Naive thymus-derived CD8-positive, alpha-beta T cell (primary cell): ENCODE measurements at places on chromosomes 2 and 18. TPM values are rescaled to one million over a fixed set of nuclear protein-coding genes. Genes with fewer than 3 reads are reported as not detected.

Gene LAMA1
- not detected for polyA plus RNA-seq

Gene TMEM87B
- polyA plus RNA-seq = 7.0 TPM

DNA sequence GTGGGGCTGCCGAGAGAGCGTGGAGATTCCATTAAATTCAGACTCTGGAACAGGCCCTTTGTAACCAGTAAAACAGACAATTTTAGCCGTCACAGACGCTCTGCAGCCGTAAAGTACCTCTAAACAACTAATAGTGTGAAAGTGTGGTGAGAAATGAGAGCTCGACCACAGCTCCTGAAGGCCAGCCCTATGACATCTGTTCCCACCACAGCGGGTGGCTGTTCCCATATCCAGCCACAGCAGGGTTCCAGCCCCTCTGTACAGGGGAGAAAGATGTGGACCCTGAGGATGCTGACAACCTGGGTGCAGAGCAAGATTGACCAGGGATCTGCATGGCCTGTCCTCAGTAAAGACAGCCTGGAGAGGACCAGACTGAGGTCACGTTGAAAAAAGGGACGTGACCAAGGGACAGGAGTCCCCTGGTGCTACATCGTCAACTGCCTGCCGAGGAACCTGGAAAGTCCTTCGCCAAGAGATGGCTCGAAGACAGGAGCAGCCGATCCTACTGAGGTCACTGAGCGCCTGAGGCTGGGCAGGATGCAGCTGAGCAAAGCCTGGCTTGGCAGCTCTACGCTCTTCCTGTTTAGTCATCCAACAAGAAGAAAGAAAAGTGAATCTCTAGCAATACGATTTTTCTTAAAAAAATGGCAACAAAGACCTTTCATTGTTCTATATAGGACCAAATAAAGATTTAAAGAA is 831.7 kb downstream of the RNF144A start:
- H3K27me3 ChIP-seq = no peaks in the 10 kb centered on the region
- peak overlapping the region; percentile 74 for H3K27ac ChIP-seq
- DNase-seq = no peak
- H3K4me3 ChIP-seq = peak overlapping the region; percentile 3

Gene BOLL
- not detected for polyA plus RNA-seq

Gene RGPD4
- polyA plus RNA-seq = not detected

Gene ADAM23
- 0.10 TPM for polyA plus RNA-seq

DNA sequence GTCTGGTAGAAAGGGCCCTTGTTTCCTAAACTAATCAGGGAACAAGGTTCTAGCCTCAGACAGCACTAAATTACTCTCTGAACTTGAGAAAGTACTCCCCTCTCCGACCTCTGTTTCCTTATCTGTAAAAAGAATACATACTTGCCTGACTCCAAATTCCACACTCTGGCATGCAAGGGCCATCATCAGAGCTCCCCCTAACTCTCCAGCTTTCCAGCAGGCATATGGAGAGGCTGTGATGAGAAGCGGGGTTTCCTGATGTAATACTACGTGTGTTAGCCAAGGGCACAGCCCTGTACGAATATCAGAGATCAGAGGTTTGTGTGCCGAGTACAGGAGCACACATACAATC is 1.8 kb upstream of the EVA1A start:
- DNase-seq = no peak
- H3K4me3 ChIP-seq = no peak overlapping the region
- H3K27me3 ChIP-seq = peaks cover 47% of the 10 kb centered on the region
- H3K36me3 ChIP-seq = no peaks in the 10 kb centered on the region

DNA sequence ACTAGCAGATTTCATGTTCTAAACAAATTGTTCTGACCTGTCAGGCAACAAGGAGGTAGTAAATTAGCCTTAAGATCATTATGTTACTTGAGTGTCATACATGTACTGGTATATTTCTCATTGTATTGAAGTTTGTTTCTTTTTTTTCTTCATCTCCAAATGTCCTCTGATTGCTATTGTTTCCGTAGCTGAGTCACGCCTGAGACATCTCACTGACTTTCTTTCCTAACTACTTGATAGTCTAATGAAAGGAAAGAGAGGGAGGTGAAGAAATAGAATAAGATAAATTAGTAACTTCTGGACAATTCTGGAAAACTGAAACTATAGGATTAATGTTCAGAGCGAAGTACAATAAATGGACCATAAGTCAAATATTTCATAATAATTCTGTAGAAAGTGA is 1049.9 kb downstream of the TSN start:
- H3K27me3 ChIP-seq = no peaks in the 10 kb centered on the region
- no peak overlapping the region for H3K27ac ChIP-seq
- no peak overlapping the region for H3K4me3 ChIP-seq
- H3K4me1 ChIP-seq = no peaks in the 10 kb centered on the region
- DNase-seq = no peak

DNA sequence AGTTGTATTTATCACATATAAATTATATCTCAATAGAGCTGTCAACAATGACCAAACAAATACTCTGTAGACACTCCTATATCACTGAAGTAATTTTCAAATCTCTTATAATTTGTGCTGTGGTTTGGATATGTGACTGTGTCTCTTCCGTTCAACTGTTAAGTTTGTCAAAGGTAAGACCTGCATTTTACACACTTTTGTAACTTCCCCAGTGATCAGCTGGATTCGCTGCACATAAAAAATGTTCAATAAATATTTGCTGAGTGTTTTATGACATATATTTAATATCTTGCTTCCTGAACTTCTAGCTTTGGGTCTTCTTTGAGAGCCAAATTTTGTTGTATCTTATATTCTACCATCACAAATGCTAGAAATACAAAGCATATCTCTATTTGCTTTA is 57.3 kb upstream of the ROCK1 start:
- no peak overlapping the region for H3K4me3 ChIP-seq
- DNase-seq = no peak
- no peaks in the 10 kb centered on the region for H3K36me3 ChIP-seq

DNA sequence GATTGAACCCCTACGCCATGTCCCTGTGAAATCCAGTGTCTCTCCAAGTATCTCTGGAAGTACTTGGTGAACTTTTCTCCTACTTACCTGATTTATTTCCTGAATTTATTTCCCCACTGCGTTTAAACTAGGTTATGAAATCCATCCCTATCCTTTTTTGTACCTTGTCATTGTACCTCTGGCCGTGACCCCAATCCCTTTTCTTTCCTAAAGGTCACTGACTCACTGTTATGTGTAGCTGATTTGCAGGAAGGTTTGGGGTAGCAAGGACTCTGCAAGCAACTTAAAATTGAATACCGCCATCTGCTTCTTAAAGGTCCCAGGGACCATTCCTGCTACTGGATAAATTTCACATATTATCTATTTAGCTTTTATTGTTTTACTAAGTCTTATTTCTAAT is 4.6 kb upstream of the ENOSF1 start:
- DNase-seq = no peak
- no peaks in the 10 kb centered on the region for H3K36me3 ChIP-seq
- H3K4me3 ChIP-seq = no peak overlapping the region
- peak overlapping the region; percentile 8 for H3K27ac ChIP-seq
- no peaks in the 10 kb centered on the region for H3K27me3 ChIP-seq

DNA sequence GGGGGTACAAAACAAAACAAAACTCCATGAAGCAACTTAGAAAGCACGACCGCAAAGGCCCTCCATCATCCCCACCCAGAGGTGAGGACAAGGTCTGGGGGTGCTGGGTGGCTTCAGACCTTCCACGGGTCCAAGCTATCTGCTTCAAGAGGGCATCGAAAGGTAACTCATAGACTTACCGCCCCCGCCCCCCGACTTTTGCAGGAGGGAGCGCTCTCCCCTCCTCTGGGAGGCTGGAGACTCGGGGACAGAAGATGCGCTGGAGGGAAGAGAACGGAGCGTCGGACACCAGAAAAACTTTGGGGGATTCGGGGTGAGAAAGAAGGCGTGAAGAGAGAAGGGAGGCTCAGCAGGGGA is 300 bp upstream of the STON1 start:
- H3K36me3 ChIP-seq = peaks cover 16% of the 10 kb centered on the region
- no peaks in the 10 kb centered on the region for H3K27me3 ChIP-seq
- peaks cover 15% of the 10 kb centered on the region for H3K4me1 ChIP-seq

GRCh38 chr2:28093308-28093707 is 202.8 kb downstream of the BABAM2 start:
- DNase-seq = no peak
- no peaks in the 10 kb centered on the region for H3K27me3 ChIP-seq
- no peak overlapping the region for H3K4me3 ChIP-seq
- H3K27ac ChIP-seq = no peak overlapping the region
- no peaks in the 10 kb centered on the region for H3K4me1 ChIP-seq
- H3K36me3 ChIP-seq = no peaks in the 10 kb centered on the region

DNA sequence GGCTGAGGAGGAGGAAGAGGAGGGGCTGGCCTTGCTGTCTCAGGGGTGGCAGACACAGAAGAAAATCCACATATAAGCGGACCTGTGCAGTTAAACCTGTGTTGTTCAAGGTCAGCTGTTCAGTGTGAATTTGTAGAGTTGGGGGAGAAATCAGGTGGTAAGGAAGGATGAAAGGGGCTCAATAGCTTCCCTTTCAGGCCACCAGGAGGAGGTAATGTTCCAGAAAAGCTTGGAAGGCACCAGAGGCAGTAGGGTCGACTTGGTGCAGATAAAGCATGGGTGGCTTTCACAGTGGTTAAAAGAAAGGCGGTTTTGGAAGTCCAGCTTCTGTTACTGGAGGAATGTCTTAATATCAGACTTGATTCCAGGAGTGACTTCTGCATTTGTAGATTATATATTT is 167.4 kb downstream of the THSD7B start:
- no peaks in the 10 kb centered on the region for H3K36me3 ChIP-seq
- H3K27ac ChIP-seq = no peak overlapping the region
- peaks cover under 1% of the 10 kb centered on the region for H3K27me3 ChIP-seq

DNA sequence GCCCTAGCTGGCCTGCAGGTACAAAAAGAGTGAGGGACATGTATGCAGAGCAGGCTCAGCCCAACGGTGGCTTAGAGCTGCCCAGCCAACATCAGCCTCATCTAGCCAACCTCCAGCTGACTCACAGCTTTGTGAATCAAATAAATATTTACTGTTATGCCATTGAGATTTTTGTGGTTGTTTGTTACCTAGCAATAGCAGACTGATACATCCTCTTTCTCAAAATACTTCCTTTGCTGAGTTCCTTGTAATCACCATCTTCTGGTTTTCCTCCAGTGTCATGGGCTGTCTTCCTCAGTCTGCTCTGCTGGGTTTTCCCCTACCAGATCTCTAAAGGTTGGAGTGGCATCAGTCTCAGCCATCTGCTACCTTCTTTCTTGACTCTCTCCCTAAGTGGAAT is 126.6 kb upstream of the SLC1A4 start:
- H3K36me3 ChIP-seq = no peaks in the 10 kb centered on the region
- DNase-seq = no peak
- H3K4me1 ChIP-seq = no peaks in the 10 kb centered on the region
- peaks cover 9% of the 10 kb centered on the region for H3K27me3 ChIP-seq
- no peak overlapping the region for H3K27ac ChIP-seq

GRCh38 chr2:78145997-78146722 is 624.0 kb upstream of the LRRTM4 start:
- DNase-seq = no peak
- H3K27ac ChIP-seq = no peak overlapping the region
- no peaks in the 10 kb centered on the region for H3K36me3 ChIP-seq
- H3K4me1 ChIP-seq = no peaks in the 10 kb centered on the region

DNA sequence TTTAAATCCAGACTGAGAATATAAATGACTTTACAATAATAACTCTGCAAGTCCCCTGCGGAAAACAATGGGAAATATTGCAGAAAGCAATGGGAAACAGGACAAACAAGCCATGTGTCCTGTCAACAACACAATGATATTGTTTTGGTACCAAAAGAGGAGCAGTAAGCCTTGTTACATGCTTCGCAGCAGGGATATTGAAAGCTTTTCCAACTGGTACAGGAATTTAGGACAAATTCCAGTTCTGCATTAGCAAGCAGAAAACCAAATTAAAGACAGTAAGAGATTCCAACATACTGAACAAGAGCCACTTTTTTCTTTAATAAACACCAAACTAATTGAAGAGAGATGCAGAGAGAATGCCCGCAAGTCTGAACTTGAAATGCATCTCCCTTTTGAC is 30.0 kb downstream of the FRZB start:
- no peak overlapping the region for H3K4me3 ChIP-seq
- H3K27me3 ChIP-seq = peaks cover 18% of the 10 kb centered on the region
- DNase-seq = no peak

- H3K27me3 ChIP-seq = peaks cover 29% of the 10 kb centered on the region
- no peak for DNase-seq
- peaks cover 11% of the 10 kb centered on the region for H3K4me1 ChIP-seq
- peak overlapping the region; percentile 72 for H3K4me3 ChIP-seq
- H3K36me3 ChIP-seq = peaks cover 3% of the 10 kb centered on the region
- no peak overlapping the region for H3K27ac ChIP-seq
Measured at GRCh38 chr2:224442071-224442967, 40.4 kb upstream of the FAM124B start.

DNA sequence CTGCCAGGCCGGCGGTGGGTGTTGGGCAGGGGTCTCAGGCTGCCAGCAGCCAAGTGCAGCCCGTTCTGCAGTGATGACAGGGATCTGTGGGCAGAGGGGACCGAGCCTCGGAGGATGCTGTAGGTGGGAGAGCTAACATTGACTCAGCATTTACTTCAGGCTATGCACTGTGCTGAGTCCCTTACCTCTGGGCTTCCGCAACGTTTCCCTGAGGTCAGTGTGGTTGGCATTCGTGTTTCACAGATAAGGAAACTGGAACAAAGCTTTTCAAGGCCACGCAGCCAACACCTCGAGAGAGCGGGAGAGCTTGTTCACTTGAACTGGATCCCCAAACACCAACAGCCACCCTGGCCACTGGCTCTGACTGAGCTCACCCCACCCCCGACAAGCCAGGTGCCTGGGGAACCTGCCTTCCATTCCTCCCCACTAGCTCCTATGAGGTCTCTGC is 839 bp upstream of the GPR148 start:
- peak overlapping the region; percentile 68 for H3K27ac ChIP-seq
- H3K36me3 ChIP-seq = no peaks in the 10 kb centered on the region
- DNase-seq = peak; percentile 67
- H3K27me3 ChIP-seq = no peaks in the 10 kb centered on the region

GRCh38 chr2:140797718-140798117 is 1333.1 kb downstream of the LRP1B start:
- no peaks in the 10 kb centered on the region for H3K4me1 ChIP-seq
- DNase-seq = no peak

DNA sequence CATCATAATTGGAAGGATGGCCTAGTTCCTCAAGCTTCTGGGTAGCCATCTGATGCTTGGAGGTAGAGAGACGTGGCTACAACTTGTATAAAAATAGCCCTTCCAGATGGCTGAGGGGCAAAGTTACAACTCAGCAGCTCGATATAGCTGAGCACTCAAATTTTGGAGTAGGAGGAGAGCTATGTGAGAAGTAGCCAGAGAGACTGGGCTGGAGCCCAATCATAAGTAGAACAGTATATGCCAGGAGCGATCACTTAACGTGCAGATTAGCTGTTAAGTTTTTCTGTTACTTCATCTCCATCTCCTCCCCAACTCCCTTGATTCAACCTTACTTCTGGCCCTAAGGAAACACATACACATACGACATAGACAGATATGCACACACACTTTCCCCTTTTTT is 28.8 kb downstream of the CNRIP1 start:
- peaks cover 7% of the 10 kb centered on the region for H3K27me3 ChIP-seq
- no peak for DNase-seq
- H3K27ac ChIP-seq = no peak overlapping the region
